ENCODE measurements at places on chromosomes 3 and 15. TPM values are rescaled to one million over a fixed set of nuclear protein-coding genes. Genes with fewer than 3 reads are reported as not detected.

DNA sequence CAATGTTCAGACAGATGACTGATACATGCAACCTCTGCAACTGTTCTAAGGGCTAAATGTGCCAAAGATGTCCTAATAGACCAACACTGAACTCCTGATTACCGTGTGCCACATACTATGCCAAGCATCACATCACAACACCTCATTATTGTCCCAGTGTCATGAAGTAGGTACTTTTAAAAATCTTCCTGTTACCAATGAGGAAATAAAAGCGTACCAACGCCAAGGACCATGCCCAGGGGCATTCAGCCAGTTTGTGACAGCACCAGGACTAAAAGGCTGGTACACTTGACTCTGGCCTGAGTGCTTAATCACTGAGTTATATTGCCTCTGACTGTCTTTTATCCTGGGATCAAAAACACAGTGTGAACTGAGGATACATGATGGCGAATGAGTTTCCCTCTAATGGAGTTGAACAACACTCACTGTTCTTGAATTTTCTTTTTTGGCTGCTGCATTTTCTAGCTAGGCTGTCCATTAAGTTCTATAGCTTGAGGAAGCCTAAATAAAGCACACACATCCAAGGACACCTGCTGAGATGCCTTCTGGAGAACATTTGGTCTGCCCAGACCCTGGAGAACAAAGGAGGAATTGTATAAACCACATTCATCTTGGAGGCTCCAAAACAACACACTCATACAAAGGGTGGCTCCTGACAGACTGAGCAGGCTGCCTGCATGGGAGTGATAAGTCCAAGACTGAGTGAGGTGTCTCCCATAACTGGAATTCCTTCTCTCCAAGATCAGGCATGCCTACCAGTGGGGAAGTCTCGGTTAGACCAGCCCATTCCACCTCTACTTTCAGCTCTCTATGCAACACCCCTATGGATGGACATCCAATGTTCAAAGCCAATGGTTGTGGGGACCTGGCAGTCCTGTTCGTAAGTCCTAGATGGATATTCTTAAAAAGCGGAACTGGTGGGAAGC, 126.7 kb upstream of the PRICKLE2 start:
- no peak overlapping the region for H3K27ac ChIP-seq
- no peak for DNase-seq
- H3K4me3 ChIP-seq, result no peak overlapping the region

DNA sequence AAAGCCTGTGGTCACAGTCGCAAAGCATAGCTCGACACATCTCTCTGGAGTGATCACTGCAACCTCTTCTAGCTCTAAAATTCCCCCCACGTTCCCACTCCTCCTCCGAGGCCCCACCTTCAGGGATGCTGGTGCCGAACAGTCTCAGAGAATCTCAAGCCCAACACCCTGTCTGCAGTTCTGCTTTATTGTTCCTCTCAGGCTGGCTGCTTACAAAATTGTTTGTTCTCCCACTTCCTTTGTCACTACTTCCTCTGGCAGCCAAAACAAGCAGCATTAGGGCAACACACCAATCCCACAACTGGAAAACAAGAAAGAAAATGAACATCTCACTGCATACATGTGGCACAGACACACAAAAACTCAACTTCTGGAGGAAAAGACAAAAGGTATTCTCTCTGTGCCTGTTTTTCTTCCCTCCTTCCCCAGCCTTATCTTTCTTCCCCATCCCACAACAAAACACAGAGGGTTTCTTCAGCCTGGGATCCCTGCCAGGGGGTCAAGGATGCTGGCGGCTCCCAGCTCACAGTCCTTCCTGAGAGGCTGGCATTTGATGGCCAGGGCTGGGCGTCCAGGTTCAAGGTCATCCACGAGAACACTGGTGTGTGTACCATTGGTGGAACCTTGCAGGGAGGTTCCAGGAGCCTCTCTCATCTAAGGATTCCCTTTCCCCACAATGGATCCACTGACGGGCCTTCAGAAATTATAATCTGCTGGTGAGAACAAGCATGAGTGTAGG, 108.4 kb downstream of the TMCO5A start:
- DNase-seq, result no peak
- no peaks in the 10 kb centered on the region for H3K4me1 ChIP-seq
- H3K27ac ChIP-seq, result no peak overlapping the region
- H3K27me3 ChIP-seq, result no peaks in the 10 kb centered on the region

DNA sequence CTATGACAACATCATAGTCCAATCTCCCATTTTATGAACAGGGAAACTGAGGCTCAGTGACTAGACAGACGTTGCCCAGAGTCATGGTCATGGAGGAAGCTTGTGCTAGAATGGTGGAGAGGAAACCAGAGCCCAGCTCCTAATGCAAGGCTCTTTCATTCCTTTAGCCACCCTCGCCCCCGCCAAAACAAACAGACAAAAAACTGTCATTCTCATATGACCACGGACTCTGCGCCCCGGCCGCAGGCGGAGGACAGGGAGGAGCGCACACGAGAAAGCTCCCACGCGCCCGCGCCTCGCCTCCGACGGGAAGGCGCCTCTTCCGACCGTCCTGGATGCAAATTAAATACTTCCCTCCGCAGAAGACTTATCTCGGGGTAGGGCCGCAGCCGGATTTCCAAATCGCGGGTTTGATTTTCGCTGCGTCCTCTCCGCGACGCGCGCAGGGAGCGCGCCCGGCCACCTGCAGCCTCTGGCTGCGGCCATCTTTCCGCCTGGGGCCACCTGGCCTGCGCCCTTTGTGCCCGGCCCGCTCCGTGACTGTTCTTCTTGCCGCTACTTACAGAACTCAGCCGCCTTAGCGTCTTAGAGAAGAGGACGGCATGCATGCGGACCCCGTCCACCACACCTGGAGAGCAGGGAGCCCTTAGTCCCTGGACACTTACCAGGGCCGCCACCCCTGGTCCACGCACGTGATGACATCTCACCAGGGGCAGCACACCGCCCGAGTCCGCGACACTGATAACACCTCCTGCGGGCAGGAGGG, 670 bp upstream of the ATP13A3 start:
- peak overlapping the region; percentile 68 for H3K4me3 ChIP-seq
- H3K36me3 ChIP-seq, result no peaks in the 10 kb centered on the region
- peak overlapping the region; percentile 81 for H3K27ac ChIP-seq
- DNase-seq, result peak; percentile 10
- no peaks in the 10 kb centered on the region for H3K4me1 ChIP-seq

- H3K36me3 ChIP-seq, result no peaks in the 10 kb centered on the region
- H3K27me3 ChIP-seq, result no peaks in the 10 kb centered on the region
- no peak for DNase-seq
- H3K4me1 ChIP-seq, result no peaks in the 10 kb centered on the region
Observed at GRCh38 chr15:39961051-39961450, 27.1 kb downstream of the EIF2AK4 start.

GRCh38 chr3:50395070-50395860, 35.9 kb upstream of the TMEM115 start:
- no peak overlapping the region for H3K4me3 ChIP-seq
- H3K36me3 ChIP-seq, result no peaks in the 10 kb centered on the region
- no peaks in the 10 kb centered on the region for H3K4me1 ChIP-seq
- H3K27me3 ChIP-seq, result no peaks in the 10 kb centered on the region

- no peak for DNase-seq
- H3K4me3 ChIP-seq, result no peak overlapping the region
- H3K27ac ChIP-seq, result no peak overlapping the region
- no peaks in the 10 kb centered on the region for H3K36me3 ChIP-seq
- no peaks in the 10 kb centered on the region for H3K4me1 ChIP-seq
Observed at GRCh38 chr15:89998141-89998661, 2.9 kb upstream of the ZNF710 start.

GOLGA8J gene
- not detected for total RNA-seq

DNA sequence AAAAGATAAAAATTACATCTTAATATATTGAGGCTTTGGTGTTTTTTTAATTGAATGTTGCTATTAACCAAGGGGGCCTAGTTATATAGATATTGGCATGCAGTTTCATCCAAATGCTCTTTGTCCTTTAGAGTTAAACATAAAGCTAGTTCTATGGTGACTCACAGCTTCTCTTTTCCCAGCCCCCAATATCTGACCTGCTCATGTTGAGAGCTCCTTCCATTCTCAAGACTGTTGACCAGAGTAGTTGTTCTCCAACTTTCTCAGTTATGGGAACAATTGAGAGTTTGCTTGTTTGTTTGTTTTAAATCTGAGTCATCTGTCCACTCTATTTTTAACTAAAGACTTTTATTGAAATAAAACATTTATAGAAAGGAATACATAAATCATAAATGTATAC, 15.8 kb upstream of the RARB start:
- H3K4me1 ChIP-seq, result no peaks in the 10 kb centered on the region
- H3K27ac ChIP-seq, result no peak overlapping the region
- H3K27me3 ChIP-seq, result no peaks in the 10 kb centered on the region
- H3K36me3 ChIP-seq, result no peaks in the 10 kb centered on the region

GRCh38 chr3:70114431-70114830, 114.9 kb downstream of the SAMMSON start:
- DNase-seq, result no peak
- H3K27me3 ChIP-seq, result no peaks in the 10 kb centered on the region
- H3K36me3 ChIP-seq, result no peaks in the 10 kb centered on the region
- H3K4me3 ChIP-seq, result no peak overlapping the region

DNA sequence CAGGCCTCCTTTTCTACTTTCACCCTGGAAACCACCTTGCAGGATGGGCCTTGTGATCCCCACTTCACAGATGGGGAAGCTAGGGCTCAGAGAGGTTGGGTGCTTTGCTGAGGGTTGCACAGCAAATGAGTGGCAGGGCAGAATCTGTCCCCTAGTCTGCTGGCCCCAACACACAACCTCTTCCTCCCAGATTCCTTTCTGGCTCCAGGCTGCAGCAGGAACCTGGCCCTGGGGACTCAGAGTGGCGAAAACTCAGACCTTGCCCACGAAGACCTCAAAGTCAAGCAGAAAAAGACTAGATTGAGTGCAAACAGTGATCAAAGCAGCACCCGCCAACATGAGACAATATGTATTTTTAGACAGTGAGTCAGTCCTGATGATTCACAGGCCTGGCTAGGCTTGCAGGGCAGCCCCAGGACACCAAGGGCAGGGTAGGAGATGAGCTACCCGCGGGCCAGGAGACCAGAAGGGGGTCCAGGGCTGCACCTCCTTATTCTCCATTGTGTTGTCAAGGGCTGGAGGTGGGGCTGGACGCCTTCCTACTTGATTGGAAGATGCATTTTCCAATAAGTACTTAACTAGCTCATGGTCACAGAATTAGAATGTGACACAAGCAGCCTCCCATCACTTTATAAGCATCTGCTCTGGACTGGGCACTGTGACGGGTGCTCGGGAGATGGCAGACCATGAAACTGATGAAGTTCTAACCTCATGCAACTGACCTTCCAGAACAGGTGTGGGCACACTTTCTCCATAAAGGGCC, 23.9 kb downstream of the GOLGA6L2 start:
- no peak overlapping the region for H3K27ac ChIP-seq
- no peaks in the 10 kb centered on the region for H3K4me1 ChIP-seq
- H3K36me3 ChIP-seq, result no peaks in the 10 kb centered on the region
- DNase-seq, result no peak
- no peak overlapping the region for H3K4me3 ChIP-seq
- H3K27me3 ChIP-seq, result no peaks in the 10 kb centered on the region

DNA sequence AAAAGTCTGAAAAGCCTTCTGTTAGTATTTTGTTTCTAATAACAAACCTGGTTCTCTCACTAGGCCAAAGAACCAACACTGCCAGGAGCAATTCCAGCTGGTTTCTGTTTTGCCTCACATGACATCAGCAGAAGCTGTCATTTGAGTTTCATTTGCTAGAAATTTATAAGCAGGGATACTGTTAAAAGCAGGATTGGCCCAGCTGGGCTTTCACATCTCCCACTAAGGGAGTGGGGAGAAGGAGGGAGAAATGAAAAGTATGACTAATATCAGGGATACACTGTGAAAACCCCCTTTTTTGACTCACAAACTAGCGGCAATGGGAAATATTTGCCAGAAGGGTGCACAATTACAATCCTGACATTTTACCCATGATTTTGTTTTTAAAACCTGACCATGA, 5.3 kb downstream of the CCDC80 start:
- DNase-seq, result no peak
- H3K27me3 ChIP-seq, result no peaks in the 10 kb centered on the region
- H3K4me1 ChIP-seq, result no peaks in the 10 kb centered on the region
- no peaks in the 10 kb centered on the region for H3K36me3 ChIP-seq

HCLS1 gene
- total RNA-seq, result 27.0 TPM

- H3K27ac ChIP-seq, result no peak overlapping the region
- no peaks in the 10 kb centered on the region for H3K27me3 ChIP-seq
- no peak for DNase-seq
- H3K4me3 ChIP-seq, result no peak overlapping the region
- no peaks in the 10 kb centered on the region for H3K36me3 ChIP-seq
- no peaks in the 10 kb centered on the region for H3K4me1 ChIP-seq
Observed at GRCh38 chr15:47773143-47773542, 55.8 kb downstream of the SEMA6D start.

DNA sequence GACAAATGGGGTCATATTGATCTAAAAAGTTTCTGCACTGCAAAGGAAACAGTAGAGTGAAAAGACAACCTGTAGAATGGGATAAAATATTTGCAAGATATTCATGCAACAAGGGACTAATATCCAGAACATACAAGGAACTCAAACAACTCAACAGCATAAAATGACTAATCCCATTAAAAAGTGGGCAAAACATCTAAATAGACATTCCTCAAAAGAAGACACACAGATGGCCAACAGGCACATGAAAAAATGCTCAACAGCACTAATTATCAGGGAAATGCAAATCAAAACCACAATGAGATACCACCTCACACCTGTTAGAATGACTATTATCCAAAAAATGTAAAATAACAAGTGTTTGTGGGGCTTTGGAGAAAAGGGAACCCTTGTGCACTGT, 8.8 kb downstream of the SLC12A8 start:
- no peaks in the 10 kb centered on the region for H3K27me3 ChIP-seq
- DNase-seq, result no peak
- H3K27ac ChIP-seq, result no peak overlapping the region
- H3K4me3 ChIP-seq, result no peak overlapping the region
- H3K4me1 ChIP-seq, result no peaks in the 10 kb centered on the region
- H3K36me3 ChIP-seq, result no peaks in the 10 kb centered on the region

OIP5 gene
- total RNA-seq, result 4.6 TPM

DNA sequence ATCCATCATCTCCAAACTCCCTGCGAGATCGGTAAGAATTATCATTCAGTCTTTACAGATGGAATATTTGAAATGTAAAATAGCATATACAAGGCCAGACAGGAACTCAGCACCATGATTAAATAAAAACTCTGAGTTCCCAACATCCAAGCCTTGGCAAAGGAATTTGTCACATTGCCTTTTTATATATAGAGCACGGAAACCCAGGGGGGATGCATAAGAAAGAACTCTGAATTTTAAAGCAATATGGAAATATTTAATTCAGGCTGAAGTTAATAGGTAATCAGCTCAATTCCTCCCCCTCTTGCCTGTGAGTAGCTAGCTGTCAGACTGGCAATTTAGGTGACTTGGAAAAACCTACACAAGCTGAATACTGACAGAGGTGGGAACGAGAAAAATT, 217.9 kb upstream of the KCNMB2 start:
- H3K27ac ChIP-seq, result no peak overlapping the region
- no peak overlapping the region for H3K4me3 ChIP-seq
- H3K36me3 ChIP-seq, result no peaks in the 10 kb centered on the region
- H3K27me3 ChIP-seq, result no peaks in the 10 kb centered on the region
- DNase-seq, result no peak

All from prostate gland (tissue), 2 donors.